ENCODE measurements at places on chromosomes 2 and 18.
A peak's percentile ranks its signal among the peaks of the same experiment; 100 is the strongest.

- DNase-seq, result no peak
These were observed 66.0 kb upstream of the ITGB6 start for GRCh38 chr2:160266037-160266551.

- DNase-seq, result no peak
These were observed 154.0 kb downstream of the ANTXR1 start for GRCh38 chr2:69166812-69167468.

- DNase-seq, result no peak
These were observed 26.1 kb upstream of the INO80D start for GRCh38 chr2:206112108-206112507.

- DNase-seq, result no peak
These were observed 127.8 kb downstream of the STK39 start for GRCh38 chr2:168119515-168120141.

DNA sequence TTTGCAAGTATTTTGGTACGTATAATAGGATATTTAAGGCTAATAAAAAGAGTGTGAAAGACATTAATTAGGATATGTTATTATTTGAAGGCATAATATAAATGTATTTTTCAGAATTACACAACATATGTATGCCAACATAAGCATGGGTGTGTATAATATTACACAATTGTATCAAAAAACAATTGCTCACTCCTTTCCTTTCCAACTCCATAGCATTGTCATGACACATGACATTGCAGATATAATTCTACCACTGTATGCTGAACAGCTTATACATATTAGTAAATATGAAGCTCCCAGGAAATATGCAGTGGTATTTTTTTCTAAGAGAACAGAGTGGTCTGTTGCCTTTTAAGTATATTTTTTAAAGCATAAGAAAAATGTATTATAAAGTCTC lies 593.1 kb downstream of the TMX3 start:
- DNase-seq, result no peak

DNA sequence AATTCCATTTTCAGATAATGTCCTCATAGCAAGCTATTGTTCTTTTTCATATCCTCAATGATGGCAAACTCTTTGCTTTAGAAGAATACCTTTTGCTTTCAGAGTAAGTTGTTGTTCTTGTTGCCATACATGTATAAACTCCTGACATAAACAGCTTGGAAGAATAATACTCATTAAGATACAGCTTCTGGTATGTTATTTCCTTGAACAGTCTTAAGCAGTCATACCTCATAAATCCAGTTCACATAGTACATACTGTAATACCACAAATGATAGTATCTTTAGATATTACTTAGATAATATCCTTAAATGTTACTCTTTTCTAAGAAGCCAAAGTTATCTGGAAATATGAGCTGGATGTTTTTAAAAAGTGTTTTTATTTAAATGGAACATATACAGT lies 23.2 kb downstream of the METTL8 start:
- no peak for DNase-seq

- DNase-seq, result no peak
These were observed 532.9 kb downstream of the ZNF516 start for GRCh38 chr18:75962036-75962572.

DNA sequence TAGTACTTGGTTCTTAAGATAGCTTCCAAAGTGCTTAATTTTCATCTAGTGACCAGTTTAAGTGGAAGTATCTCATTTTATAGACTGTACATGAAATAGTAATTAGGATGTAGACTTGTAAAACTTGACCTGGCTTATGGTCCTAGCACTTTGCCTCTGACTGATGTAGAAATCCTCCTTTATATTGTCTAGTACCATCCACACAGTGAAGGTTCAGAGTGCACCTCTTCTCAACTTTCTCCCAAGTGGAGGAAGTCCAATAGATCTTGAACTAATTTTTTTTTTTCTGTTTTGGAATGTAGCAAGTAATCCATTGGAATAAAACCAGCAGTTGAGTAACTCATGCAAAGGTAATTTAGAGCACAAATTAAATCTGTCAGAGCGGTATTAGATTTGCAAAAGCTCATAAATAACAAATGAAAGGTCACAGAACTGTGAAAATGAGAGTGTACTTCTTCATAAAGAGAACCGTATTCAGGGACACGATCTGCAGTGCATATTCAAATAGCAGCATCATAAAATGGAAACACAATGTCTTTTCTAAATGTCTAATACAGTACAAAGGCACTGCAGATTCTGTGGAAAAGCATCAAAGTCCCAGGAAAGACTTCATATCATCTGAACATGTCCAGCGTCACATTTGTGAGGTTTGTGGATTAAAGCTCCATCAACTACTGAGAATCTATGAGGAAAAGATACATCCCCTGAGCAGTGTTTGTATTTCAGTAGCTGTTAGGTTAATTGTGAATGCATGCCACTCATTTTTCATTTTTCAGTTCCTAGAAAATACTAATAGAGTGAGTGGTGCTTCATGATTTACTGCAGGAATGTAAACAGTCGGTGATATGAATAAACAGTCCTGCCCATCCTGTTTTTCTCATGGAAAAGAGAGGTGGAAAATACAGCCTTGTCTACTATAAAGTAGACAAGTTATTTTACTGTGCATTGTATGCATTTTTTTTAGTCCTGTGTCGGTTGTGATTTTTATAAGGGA lies 100.7 kb downstream of the LYPD6 start:
- no peak for DNase-seq

DNA sequence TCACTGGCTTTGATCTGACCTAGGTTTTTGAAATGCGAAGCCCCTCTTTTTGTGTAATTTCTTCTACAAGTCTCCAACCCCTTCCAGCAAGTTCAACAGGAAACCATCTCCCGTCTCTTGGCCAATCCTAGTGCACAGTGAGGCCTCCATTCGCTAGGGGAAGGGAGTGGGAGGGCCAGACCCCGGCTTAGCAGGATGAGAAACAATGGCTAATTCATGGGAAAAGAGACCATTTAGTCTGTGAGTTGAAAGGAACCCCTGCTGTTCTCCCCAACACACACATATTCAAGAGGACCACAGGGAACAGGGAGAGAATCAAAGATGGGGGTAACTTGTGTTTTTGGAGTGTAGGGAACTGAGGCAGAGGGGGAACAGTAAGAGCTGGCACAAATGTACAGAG lies 83.0 kb downstream of the RTN4 start:
- DNase-seq, result no peak

GRCh38 chr2:30262716-30263309 lies 31.5 kb downstream of the LBH start:
- DNase-seq, result no peak

DNA sequence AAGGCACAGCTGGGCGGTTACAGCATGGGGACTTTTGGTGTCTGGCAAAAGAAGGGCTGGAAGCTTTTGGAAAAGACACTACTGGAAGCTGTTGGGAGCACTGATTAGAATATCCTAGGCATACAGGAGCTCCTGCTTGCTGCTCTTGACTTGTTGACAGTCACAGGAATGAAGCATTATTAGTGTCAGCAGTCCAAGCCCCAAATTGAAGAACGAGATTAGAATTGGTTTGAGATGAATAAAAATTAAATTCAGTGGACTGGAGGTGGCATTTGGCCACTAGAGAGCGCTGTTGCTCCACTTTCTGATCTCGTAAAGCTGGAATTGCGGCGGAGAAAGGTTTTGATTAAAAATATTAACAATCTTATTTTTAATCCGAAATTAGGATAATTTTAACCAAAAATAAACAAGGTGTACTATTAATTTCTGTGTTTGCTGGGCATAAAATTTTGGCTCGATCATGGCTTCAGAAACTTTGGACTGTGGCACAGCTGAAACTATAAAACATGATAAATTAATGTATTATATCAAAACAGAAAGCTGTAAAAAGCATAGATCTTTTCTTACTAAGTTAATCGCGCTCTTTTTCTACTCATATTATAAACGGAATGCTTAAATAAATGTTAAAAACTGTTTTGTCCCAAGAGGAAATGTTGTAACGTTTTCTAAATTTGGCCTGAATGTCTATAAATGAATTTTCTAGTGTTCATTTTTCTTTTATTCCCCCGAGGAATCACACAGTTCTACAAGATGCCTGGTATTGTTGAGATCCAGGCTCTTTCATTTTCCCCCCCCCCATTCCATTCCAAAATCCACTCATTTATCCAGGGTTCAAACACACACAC lies 2.4 kb upstream of the HOXD8 start:
- DNase-seq, result peak; percentile 62

DNA sequence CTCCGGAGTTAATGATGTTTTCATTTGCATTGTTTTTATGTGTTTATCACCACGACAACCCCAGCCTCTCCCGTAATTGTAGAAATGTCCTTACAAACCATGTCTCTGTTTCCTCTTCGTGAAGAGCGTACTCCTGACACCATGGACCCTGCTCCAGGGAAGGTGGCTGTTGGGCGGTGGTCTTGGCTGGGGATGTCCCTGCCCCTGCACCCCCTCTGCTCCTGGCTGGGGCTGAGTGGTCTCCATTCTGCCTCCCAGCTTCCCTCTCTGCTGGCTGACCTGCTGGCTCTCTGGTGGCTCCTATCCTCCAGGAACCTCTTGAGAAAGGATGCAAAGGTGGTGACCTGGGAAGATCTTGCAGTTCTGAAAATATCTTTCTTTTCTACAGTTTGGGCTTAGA lies 81.1 kb downstream of the ASB1 start:
- DNase-seq, result no peak

- DNase-seq, result no peak
These were observed 228.3 kb downstream of the MYCN start for GRCh38 chr2:16168506-16169264.

- DNase-seq, result no peak
These were observed 14.8 kb downstream of the MOGAT1 start for GRCh38 chr2:222686086-222686750.

- DNase-seq, result no peak
These were observed 109.9 kb downstream of the ZNF236 start for GRCh38 chr18:76932026-76932819.

GRCh38 chr2:136127356-136127755 lies 9.4 kb upstream of the CXCR4 start:
- DNase-seq, result no peak

DNA sequence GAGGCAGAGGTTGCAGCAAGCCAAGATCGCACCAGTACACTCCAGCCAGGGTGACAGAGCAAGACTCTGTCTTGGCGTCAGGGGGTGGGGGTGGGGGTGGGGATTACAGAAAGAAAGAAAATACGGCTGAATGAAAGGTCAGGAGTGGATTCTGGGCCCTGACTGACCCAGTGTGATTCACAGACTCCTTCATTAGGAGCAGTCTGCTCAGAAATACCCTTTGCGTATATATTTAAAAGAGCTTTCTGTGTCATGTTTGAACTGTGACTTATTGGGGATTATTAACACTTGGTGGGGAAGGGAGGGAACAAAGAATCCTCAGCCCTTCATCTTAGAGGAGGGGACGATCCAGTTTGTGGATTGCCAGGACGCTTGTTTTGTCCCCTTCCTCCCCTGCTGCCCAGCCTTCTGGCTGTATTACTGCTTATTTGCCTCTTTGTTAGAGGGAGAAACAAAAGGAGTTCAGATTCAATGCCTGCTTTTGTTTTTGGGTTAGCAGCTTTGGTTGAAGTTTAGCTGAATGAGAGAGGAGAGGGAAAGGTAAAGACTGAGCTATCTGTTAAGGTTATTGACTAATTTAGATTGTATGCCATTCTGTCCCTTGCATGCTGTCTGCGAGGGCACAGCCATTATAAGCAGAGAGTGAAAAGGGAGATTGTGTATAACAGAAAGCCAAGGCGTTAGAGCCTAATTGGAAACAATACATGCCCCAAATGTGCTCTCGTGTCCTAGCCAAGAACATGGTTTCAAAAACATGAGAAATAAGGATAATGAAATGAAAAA lies 118.3 kb downstream of the FMNL2 start:
- DNase-seq, result no peak

- DNase-seq, result no peak
These were observed 51.6 kb downstream of the DPP4 start for GRCh38 chr2:162022290-162022945.

GRCh38 chr2:168054657-168055056 lies 192.7 kb downstream of the STK39 start:
- DNase-seq, result no peak

- no peak for DNase-seq
These were observed 66.1 kb downstream of the FASTKD2 start for GRCh38 chr2:206831442-206831995.

DNA sequence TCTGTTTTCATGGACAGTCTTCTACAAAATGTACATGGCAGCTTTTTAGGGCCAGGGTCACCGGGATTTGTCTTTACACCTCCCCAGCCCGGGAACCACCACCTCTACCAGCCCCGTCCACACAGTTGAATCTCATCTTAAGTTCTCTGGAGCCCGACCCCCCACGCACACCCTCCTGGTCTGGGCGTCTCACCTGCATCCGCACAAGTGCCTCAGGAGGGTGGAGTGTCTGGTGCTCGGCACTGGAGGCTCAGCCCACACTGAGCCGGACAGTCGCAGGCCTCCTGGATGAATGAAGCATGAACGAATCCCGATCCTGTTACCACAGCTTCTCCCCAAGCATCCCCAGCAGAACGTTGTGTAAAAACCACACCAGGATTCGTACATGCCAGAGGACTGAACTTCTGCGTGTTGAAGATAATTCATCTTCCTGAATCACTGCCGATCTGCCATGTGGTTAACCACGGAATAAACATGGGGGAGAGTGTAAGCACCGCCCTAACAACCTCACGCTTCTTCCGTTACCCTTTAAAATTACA lies 162.0 kb downstream of the RTP5 start:
- DNase-seq, result no peak

GRCh38 chr2:241215421-241215820 lies 26.9 kb downstream of the ANO7 start:
- no peak for DNase-seq

DNA sequence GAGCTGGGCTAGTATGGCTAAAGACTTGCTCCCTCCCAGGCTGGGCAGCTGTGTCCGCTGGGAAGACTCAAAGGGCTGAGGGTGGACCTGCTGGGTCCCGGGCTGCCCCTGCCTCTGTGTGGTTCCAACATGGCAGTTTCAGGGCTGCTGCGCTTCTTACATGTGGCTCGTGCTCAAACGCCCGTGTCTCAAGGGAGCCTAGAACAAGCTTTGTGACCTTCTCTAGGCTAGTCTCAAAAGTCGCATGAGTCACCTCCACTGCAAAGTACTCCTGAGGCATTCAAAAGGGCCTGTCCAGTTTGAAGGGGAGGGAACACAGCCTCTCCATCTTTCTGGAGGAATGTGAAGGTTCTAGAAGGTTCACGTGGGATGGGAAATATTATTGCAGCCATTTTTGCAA lies 44.7 kb upstream of the RAB31 start:
- no peak for DNase-seq

- DNase-seq, result no peak
These were observed 56.2 kb upstream of the TMEM163 start for GRCh38 chr2:134774786-134775641.

DNA sequence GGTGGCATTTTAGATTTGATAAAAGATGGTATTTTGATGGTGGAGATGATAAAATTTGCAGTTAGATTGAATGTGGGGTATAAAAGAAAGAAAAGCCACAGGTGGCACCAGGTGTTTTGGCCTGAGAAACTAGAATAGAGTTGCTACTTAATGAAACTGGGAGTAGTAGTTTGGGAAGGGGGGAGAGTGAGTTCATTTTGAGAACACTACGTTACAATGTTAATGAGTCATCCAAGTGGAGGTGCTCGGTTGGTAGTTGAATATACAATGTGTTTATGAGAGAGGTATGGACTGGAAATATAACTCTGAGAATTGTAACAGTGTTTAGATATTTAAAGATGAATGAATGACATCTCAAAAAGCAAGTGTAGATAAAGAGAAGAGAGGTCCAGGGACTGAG lies 26.4 kb downstream of the EPG5 start:
- no peak for DNase-seq

GRCh38 chr18:43192408-43192807 lies 76.9 kb upstream of the RIT2 start:
- peak; percentile 6 for DNase-seq

- no peak for DNase-seq
These were observed 106.3 kb downstream of the MYO3B start for GRCh38 chr2:170284205-170284604.

All from GM13976 (cell line).